CD4-positive, alpha-beta T cell (primary cell): ENCODE measurements at places on chromosomes 1 and 21. TPM values are rescaled to one million over a fixed set of nuclear protein-coding genes. Genes with fewer than 3 reads are reported as not detected.
A peak's percentile ranks its signal among the peaks of the same experiment; 100 is the strongest.

DNA sequence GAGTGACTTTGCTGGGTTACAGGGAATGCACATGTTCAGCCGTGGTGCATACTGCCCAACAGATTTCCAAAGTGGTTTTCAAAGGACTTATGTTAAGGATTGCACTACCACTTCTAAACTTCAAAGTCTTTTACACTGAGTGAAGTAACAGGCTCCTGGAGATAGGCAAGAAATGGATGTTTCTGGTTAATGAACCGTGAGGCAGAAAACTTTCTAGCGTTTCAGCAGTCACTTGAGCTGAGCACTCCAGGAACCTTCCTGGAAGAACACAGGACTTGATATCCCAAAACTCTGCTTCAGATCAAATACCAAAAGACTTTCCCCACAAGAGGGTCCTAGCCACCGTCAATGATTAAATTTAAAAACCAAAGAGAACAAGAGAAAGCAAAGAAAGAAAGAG is 74.3 kb upstream of the ATP1A1 start:
- DNase-seq = no peak

DNA sequence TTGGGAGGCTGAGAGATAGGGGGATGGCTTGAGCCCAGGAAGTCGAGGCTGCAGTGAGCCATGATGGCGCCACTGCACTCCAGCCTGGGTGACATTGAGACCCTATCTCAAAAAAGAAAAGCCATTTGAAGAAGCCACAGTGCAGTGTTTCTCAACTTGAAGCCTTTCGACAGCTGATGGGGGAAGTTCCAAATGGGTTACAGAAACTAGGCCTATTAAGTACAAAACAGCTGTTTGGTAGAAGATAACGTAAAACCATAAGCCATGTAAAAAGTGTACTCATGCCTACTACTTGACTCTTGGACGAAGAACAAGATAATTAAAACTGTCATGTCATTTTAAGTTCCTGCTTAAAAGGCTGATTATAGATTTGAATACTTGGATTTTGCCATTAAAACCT is 16.6 kb downstream of the COPA start:
- no peak for DNase-seq

- DNase-seq = no peak
Measured at GRCh38 chr1:155007251-155007828, 4.7 kb downstream of the ZBTB7B start.

DNA sequence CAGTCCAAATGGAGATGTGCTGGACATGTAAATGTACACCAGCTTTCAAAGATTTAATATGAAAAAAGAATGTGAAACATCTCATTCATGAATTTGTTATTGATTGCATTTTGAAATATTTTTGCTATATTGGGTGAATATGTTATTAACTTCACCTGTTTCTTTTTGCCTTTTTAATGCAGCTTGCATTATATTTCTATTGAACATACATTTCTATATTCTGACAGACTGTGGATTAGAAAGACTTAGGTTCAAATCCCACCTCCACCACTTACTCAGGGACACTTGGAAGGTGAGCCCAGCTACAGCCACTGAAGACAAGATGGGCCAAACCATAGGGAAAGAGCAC is 37.8 kb downstream of the LRRN2 start:
- DNase-seq = no peak

DNA sequence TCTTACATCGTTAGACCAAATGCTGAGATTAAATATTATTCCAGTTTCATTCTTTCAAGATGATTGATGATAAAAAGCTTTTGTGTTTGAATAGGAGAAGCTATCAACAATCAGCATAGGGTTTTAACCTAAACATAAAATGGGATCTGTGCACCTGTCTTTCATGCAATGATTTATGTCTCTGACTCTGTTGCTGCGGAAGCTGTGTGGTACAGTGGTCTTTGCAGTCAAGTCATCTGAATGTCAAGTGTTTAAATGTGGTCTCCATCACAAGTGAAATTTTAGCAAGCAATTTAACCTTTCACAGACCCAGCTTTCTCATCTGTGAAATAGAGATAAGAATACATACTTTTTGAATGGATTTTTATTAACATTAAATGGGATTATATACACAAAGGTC is 107.2 kb downstream of the PLPPR5 start:
- no peak for DNase-seq

DNA sequence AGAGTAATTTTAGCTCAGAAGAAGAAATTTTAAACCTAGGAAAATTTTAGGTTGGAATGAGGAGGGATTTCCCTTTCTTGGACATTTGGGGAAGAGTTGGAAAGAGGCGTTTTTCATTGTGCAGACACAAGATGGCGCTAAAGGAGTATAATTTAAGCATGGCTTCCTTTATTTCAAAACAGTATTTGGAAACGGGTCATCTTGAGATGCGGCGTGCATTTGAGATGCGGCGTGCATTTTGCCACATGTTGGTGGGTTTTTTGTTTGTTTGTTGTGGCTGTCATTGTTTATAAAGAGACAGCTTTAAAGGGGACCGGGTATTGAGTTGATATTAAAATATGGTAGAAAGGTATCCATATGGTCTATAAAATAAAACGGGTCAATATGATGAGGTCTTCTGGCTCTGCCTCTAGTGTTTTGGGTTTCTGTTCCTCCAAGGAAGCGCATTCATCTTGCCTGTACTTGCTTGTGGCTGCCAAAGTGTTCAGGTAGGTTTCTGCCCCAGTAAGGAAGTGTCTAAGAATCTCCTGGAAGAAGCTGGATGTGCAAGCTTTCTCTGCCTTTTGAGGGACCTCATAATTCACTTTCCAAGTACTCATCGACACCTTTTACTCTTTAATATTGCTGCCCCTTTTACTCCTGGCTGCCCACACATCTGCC is 210.3 kb downstream of the SLC35F3 start:
- DNase-seq = peak; percentile 3

- no peak for DNase-seq
Measured at GRCh38 chr1:9186082-9186859, 48.3 kb upstream of the H6PD start.

GRCh38 chr1:247417831-247418230 is 1.9 kb downstream of the NLRP3 start:
- DNase-seq = no peak

GRCh38 chr1:37156646-37157045 is 122.3 kb upstream of the GRIK3 start:
- no peak for DNase-seq

DNA sequence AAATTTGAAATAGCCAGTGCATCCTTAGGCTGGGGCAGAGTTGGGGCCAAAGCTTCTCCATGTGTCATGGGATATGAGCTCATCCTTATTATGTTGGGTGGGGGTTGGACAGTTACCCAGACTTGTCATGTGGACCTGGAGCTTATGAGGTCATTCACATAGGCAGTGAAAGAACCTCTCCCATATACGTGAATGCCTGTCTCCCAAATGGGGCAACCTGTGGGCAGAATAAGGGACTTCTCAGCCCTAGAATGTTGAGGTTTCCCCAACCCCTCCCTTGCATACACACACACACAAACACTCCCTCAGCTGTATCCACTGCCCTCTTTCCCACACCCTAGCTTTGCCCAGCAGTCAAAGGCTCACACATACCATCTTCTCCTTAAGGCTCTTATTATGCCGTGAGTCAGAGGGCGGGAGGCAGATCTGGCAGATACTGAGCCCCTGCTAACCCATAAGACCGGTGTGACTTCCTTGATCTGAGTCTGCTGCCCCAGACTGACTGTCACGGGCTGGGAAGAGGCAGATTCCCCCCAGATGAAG is 2.3 kb upstream of the IVL start:
- no peak for DNase-seq

- DNase-seq = no peak
Measured at GRCh38 chr1:28582248-28582615, 9.8 kb upstream of the RAB42 start.

GRCh38 chr1:220045356-220046051 is 801 bp downstream of the EPRS1 start:
- no peak for DNase-seq

GRCh38 chr1:89298461-89298860 is 25.8 kb upstream of the GBP5 start:
- no peak for DNase-seq

Gene RGS1
- 428 TPM for total RNA-seq

Gene CR1
- 3.1 TPM for total RNA-seq

Gene TMEM63A
- total RNA-seq = 199 TPM

Gene GJA5
- total RNA-seq = not detected

Gene LEMD1
- not detected for total RNA-seq

Gene RGS8
- not detected for total RNA-seq

Gene NR0B2
- not detected for total RNA-seq

Gene F11R
- total RNA-seq = 15.2 TPM

Gene RNF187
- total RNA-seq = 40.7 TPM
